Fibroblast of lung (primary cell): ENCODE measurements at places on chromosomes 13 and 19. TPM values are rescaled to one million over a fixed set of nuclear protein-coding genes. Genes with fewer than 3 reads are reported as not detected.

ATP1A3 gene
- under 0.01 and 0.17 TPM in 2 replicates for total RNA-seq

XPO4 gene
- total RNA-seq = 14.9 and 17.2 TPM in 2 replicates

CATSPERD gene
- total RNA-seq = not detected in 2 replicates

IGSF23 gene
- total RNA-seq = 0.26 and 0.33 TPM in 2 replicates

ZNF177 gene
- total RNA-seq = 2.1 and 3.3 TPM in 2 replicates
